ENCODE measurements at places on chromosomes 3 and 15.

GRCh38 chr15:84910928-84911623 lies 26.6 kb downstream of the SLC28A1 start:
- DNase-seq = no peak

- DNase-seq = peak; percentile 56
Measured at GRCh38 chr15:69161079-69161877, 843 bp downstream of the GLCE start.

DNA sequence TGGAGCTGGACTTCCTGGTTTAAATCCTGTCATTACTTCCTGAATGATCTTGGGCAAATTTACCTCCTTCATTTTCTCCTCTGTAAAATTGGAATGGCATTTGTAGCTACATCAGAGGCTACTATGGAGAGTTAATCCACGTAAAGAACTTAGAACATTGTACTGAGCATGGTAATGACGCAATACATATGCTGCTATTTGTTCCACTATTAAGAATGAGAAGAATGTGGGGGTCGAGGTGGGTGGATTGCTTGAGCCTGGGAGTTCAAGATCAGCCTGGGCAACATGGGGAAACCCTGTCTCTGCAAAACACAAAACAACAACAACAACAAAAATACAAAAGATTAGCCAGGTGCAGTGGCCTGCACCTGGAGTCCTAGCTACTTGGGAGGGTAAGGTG lies 250.6 kb downstream of the RYR3 start:
- no peak for DNase-seq

- DNase-seq = no peak
Measured at GRCh38 chr3:187013159-187013716, 82.9 kb downstream of the ST6GAL1 start.

DNA sequence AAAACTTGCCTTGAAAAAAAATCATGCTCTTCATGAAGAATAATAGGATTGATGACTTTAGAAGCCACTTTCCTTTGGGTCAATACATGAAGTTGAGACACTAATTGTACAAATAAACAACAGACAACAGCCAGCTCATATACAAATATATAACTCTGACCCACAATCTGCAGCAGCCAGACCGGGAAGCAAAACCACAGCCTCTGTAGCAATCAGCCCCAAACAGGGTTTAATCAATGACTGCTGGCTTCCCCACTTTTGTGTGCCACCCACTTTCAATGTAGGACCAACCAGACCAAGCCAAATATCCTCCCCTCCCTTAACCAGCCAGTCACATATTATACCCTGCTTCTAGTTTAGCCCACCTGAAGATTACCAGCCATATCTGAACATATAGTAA lies 39.0 kb downstream of the IFT57 start:
- DNase-seq = no peak
